ENCODE measurements at places on chromosomes 5 and 9.

- no peak for DNase-seq
Observed at GRCh38 chr9:126419475-126419874, 92.8 kb downstream of the MVB12B start.

- no peak for DNase-seq
Observed at GRCh38 chr5:44783634-44784315, 25.0 kb upstream of the MRPS30 start.

DNA sequence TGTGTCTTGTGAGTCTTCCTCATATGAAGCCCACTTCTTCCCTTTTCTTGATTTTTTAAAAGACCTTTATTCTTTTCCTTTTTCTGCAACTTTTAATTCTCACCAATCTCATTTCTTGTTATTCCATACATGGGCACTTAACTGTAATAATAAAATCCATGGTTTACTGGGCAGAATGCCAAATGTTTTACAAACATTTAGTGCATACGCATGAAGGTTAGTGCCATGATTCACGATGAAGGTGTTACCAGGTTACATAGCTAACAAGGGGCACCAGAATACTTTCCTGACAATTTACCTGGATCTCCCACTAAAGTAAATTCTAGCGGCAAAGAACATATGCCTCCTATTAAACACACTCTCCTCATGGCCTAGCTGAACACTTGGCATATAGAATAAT is 28.5 kb downstream of the MAN2A1 start:
- no peak for DNase-seq

- DNase-seq: no peak
Observed at GRCh38 chr5:91245871-91246270, 137.2 kb downstream of the ARRDC3 start.

- no peak for DNase-seq
Observed at GRCh38 chr9:105670315-105670714, 8.1 kb downstream of the TAL2 start.

DNA sequence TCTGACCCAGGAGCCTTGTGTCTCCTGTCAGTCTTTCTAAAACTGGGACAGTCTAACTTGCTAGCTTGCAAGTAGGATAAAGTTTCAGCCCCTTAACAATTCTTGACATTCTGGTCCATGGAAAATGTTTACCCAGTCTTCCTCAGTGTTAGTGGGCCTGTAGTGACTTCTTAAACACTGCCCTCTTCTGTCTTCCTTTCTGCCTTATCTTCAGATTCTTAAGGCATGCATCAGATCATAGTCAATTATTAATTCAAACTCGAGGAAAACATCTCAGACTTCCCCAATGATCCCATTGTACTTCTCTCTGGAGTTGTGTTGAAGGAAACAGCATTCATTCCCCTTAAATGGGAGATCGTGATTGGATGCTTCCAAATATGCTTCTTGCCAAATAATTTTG is 1199.8 kb downstream of the DTWD2 start:
- DNase-seq: no peak

GRCh38 chr5:68739752-68740151 is 354.1 kb upstream of the SLC30A5 start:
- no peak for DNase-seq

GRCh38 chr5:147481376-147481775 is 28.5 kb downstream of the DPYSL3 start:
- DNase-seq: peak; percentile 91

- DNase-seq: peak; percentile 60
Observed at GRCh38 chr5:132327252-132327955, 33.2 kb downstream of the SLC22A4 start.

DNA sequence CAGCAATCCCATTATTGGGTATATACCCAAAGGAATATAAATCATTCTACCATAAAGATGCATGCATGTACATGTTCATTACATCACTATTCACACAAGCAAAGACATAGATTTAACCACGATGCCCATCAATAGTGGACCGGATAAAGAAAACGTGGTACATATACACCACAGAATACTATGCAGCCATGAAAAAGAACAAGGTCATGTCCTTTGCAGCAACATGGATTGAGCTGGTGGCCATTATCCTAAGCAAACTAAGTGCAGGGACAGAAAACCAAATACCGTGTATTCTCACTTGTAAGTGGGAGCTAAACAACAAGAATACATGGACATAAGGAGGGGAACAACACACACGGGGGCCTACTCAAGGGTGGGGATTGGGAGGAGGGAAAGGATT is 33.8 kb upstream of the LAMC3 start:
- no peak for DNase-seq

GRCh38 chr9:116360989-116361388 is 207.4 kb downstream of the PAPPA start:
- no peak for DNase-seq

GRCh38 chr5:112492291-112492690 is 73.2 kb upstream of the EPB41L4A start:
- peak; percentile 31 for DNase-seq

DNA sequence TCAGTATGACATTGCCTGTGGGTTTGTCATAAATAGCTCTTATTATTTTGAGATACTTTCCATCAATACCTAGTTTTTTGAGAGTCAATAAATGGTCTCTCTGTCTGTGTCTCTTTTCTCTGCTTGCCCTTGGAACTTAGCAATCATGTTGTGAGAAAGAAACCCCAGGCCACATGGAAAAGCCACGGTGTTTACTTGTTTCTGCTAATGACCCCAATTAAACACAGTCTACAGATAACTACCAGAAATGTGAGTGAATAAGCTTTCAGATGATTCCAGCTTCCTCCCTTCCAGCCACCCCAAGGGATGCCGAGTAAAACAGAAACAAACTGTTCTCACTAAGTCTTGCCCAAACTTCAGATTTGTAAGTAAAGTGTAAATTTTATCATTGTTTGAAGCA is 584.9 kb downstream of the MAT2B start:
- DNase-seq: no peak

- DNase-seq: no peak
Observed at GRCh38 chr5:109784687-109785086, 95.0 kb downstream of the MAN2A1 start.

- DNase-seq: no peak
Observed at GRCh38 chr5:105617436-105618215, 2053.1 kb downstream of the EFNA5 start.

DNA sequence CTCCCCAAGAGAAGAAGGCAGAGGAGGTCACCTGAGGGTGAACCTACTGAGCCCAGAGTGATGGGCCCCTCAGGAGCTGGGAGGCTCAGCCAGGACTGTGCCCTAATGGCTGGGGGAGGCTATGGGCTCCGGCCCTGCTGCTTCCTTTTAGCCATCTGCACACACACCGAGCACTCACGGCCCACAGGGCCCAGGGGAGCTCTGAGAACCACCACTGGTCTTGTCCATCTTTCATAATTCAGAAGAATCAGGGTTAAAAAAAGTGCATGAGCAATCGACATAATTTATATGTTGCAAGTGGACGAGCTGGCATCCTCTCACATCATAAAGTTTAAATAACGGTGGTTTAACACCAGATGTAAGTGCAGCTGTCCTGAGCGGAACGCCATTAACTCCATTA is 162.1 kb downstream of the FSTL4 start:
- DNase-seq: no peak

- no peak for DNase-seq
Observed at GRCh38 chr9:107447834-107448233, 41.7 kb downstream of the KLF4 start.

DNA sequence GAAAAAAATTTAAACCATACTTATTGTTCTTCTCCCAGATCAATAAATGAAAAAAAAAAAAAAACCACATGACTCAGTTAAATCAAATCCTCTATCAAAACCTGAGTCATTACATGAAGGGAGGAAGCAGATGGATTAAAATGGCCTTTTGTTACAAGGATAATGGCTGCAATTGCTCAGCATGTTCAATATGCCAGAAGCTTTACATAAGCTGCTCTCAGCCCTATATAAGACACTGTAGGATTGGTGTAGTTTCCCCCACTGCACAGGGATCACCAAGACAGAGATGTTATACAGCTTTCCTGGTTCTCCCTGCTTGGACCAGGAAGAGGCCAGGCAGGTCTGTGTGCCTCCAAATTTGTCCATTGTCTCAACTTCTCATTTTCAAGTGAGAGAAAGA is 101.6 kb upstream of the MAP1B start:
- peak; percentile 0 for DNase-seq

DNA sequence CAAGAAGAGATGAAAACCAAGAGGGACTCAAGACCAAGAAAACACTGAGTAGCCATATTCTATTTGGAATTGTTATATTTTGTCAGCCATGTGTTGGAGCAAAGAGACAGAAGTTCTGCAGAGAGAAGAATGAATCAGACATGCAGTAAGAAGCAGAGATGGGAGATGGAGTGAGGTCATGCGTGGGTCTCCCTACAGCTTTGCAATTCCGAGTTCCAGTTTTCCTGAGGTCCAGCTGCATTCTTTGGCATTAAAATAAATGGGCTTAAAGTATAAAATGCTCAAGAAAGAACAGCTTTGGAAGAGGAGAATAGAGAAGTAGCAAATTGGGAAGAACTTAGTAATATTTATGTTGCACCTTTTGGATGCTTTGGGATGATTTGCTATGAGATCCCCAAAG is 361.6 kb downstream of the NPR3 start:
- DNase-seq: no peak

GRCh38 chr5:178642351-178642909 is 15.6 kb upstream of the CLK4 start:
- peak; percentile 98 for DNase-seq

DNA sequence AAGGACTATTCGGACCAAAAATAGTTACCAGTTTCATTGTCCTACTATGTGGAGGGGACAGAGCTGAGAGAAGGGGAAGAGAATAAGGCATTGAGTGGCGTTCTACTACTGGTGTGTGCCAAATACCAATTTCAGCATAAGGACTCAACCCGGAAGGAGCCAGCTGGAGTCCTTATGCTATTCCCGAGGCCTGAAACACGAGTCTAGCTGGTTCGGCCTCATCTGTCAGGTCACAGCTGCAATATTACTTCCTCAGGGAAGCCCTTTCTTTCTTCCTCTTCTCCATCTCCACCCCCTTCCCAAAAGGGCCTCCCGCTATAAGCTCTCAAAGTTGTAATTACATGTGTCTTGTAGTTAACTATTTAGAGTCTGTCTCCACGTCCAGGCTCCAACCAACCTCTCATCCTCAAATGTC is 20.5 kb upstream of the FER start:
- DNase-seq: peak; percentile 19
